ENCODE measurements at places on chromosomes 4 and X.

GRCh38 chrX:44343412-44344141, at the start of gene EFHC2:
TSS of gene EFHC2 (minus strand) at chrX:44343672. CDS start at chrX:44343588, 84 bp downstream.
- peak; percentile 69 for DNase-seq

- DNase-seq = no peak
These were observed 95.9 kb downstream of the RASL11B start for GRCh38 chr4:52957835-52958631.

DNA sequence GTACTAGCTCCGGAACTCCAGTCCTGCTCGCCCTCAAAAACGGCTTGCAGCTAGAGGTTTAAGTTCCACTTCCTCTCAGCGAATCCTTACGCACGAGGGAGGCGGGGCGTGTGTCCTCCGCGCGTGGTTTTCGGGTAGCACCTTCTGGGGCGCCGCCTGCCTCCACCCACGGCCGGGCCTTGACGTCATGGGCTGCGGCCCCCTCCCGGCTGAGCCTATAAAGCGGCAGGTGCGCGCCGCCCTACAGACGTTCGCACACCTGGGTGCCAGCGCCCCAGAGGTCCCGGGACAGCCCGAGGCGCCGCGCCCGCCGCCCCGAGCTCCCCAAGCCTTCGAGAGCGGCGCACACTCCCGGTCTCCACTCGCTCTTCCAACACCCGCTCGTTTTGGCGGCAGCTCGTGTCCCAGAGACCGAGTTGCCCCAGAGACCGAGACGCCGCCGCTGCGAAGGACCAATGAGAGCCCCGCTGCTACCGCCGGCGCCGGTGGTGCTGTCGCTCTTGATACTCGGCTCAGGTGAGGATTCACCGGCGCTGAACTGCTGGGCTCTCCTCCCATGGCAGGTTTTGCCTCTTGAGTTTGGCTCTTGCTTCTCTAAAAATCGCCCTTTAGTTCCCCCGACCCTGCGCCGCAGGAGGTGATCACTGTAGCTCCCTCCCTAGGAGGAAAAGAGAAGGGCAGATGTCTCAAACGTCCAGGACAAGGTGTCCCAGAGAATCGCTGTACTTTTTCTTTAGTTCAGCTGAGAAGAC, at the start of gene AREG:
Gene AREG, plus strand, starts transcription at position 246 of the 752 bp plus-strand sequence. Its CDS starts 210 bp downstream, at position 456.
- DNase-seq = peak; percentile 80

DNA sequence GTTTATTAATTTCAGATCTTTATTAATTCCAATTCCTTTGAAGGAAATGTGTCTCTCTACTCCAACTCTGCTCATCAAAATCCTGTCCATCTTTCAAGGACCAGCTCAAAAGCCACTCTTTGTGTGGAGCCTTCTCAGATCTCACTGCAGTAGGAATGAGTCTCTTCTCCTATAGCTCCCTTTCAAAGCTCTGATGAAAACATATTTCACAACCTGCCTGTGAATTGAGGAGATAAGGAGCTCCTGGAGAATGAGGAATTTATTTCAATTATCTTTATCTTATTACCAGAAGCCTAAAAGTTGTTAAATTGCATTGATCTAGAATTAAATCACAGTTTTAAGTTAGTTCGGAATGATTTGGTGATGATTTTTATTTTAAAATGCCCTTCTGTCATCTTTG, 92.6 kb upstream of the TRPC3 start:
- no peak for DNase-seq

DNA sequence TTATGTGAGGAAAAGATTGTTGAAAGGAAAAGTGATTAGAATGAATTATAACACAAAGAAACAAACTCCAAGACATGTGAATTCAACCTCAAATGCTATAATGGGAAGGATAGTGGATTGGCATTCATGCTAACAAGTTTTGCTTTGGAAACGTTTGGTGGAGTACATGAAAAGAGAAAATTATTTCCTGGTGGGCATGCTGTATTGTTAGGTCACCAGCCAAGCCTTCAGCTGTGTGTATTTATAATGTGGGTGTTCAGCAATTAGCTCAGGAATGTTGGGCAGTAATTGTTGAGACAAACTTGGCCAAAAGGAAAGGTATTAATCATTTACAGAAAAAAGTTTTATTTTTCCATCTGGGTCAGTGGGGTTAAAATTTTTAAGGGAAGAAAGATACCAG, 198.9 kb upstream of the ARSJ start:
- DNase-seq = no peak

GRCh38 chr4:184845367-184846021, 19.7 kb upstream of the ACSL1 start:
- no peak for DNase-seq

- no peak for DNase-seq
These were observed 95.8 kb downstream of the MGST2 start for GRCh38 chr4:139761461-139761860.
